ENCODE measurements at places on chromosomes 2 and 18. TPM values are rescaled to one million over a fixed set of nuclear protein-coding genes. Genes with fewer than 3 reads are reported as not detected.

Gene SCTR
- total RNA-seq = not detected

Gene MTX2
- 16.8 TPM for total RNA-seq

Gene LINC00305
- total RNA-seq = not detected

Gene GPR75
- total RNA-seq = 2.6 TPM

Gene ZNF892
- total RNA-seq = 4.2 TPM

Gene RELCH
- 50.1 TPM for total RNA-seq

Gene UBXN4
- 96.3 TPM for total RNA-seq

Gene ARHGAP15
- total RNA-seq = 0.43 TPM

Gene TCF23
- not detected for total RNA-seq

Gene CRYBA2
- total RNA-seq = not detected

Gene NEMP2
- total RNA-seq = 3.9 TPM

Gene MTCL1
- 80.5 TPM for total RNA-seq

Gene CELF4
- not detected for total RNA-seq

Gene AGPS
- 46.2 TPM for total RNA-seq

Gene VWC2L
- under 0.01 TPM for total RNA-seq

Gene COA5
- total RNA-seq = 12.6 TPM

Gene PROC
- total RNA-seq = not detected

Gene PLEK
- total RNA-seq = not detected

Gene ZDBF2
- total RNA-seq = 11.6 TPM

Gene NR4A2
- total RNA-seq = not detected

Gene DTNB
- 4.8 TPM for total RNA-seq

Gene SLC16A14
- total RNA-seq = 3.5 TPM

Gene SLC8A1
- total RNA-seq = 98.9 TPM

Gene SIX2
- under 0.01 TPM for total RNA-seq

Gene GALNT3
- total RNA-seq = 4.3 TPM

Gene SULT1C4
- 0.32 TPM for total RNA-seq

Gene GKN2
- not detected for total RNA-seq

Gene FBLN7
- total RNA-seq = 1.3 TPM

Gene ST8SIA5
- under 0.01 TPM for total RNA-seq

Gene OSBPL6
- total RNA-seq = 3.9 TPM

Gene OSBPL1A
- total RNA-seq = 23.3 TPM

Gene GCG
- not detected for total RNA-seq

Gene LONRF2
- 1.3 TPM for total RNA-seq

Gene TGIF1
- 114 TPM for total RNA-seq

Gene REG3A
- total RNA-seq = not detected

Gene FTCDNL1
- total RNA-seq = 0.32 TPM

Gene MGAT4A
- total RNA-seq = not detected

Gene GREB1
- total RNA-seq = under 0.01 TPM

Gene RGPD3
- total RNA-seq = 0.32 TPM

Gene PAIP2B
- total RNA-seq = under 0.01 TPM

Gene KCNS3
- total RNA-seq = 7.4 TPM

Gene GAL3ST2
- total RNA-seq = 0.43 TPM

Gene LOXHD1
- under 0.01 TPM for total RNA-seq

Gene KCNJ3
- total RNA-seq = not detected

Gene ENOSF1
- total RNA-seq = 31.1 TPM

Gene GULP1
- 118 TPM for total RNA-seq

Gene PLGLB2
- 1.6 TPM for total RNA-seq

Gene BOLL
- total RNA-seq = not detected

Gene CFLAR
- total RNA-seq = 65.1 TPM

Gene TUBA4B
- total RNA-seq = not detected

Measured in fibroblast of villous mesenchyme (primary cell).